ENCODE measurements at places on chromosomes 4 and X.

- DNase-seq, result no peak
These were observed 41.5 kb downstream of the KIAA0232 start for GRCh38 chr4:6824071-6824470.

- DNase-seq, result no peak
These were observed 128.0 kb upstream of the NKX1-1 start for GRCh38 chr4:1534095-1534872.

GRCh38 chr4:169999923-170000322 is 26.3 kb downstream of the MFAP3L start:
- no peak for DNase-seq

GRCh38 chr4:36665985-36666527 is 384.6 kb downstream of the DTHD1 start:
- DNase-seq, result no peak

GRCh38 chr4:77367638-77368037 is 210.6 kb downstream of the CCNG2 start:
- DNase-seq, result no peak

- DNase-seq, result no peak
These were observed 1312.1 kb downstream of the ADGRL3 start for GRCh38 chr4:62512271-62512670.

DNA sequence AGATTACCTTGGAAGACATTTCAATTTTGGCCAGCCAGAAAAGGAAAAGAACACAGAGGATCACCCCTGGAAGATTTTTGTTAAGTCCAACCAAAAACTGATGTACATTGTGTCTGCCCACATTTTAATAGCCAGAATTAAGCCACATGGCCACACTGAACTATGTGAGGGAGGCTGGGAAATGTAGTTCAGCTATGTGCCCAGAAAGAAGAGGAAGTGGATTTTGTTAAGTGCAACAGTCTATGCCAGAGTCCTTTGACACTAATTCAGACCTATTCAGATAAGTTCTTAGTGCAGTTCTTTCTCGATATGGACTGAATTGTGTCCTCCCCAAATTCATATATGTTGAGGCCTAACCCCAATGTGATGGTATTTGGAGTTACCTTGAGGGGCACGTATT is 18.4 kb downstream of the PRPS1 start:
- no peak for DNase-seq

GRCh38 chr4:128525387-128525786 is 237.8 kb upstream of the PGRMC2 start:
- peak; percentile 56 for DNase-seq

GRCh38 chrX:153491918-153492317 is 2.9 kb upstream of the BGN start:
- no peak for DNase-seq
